Activated naive CD4-positive, alpha-beta T cell (primary cell): ENCODE measurements at places on chromosomes 7 and 10.

DNA sequence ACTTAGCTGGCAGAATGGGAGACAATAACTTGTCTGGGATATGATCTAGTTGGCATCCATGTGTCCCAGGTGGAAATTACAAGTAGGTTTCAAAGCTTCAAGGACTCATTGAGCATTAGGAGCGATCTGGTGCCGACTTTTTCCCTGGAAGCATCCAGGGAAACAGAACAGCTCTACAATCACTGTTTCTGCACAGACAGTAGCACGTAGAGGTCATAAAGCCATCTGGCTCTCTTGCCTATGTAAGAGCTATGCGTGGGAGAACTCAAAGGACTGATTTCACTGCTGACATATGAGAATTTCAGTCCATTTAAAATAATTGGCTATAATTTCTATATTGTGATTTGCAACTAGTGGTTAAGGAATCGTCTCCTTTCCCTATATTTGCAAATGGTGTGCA lies 791.7 kb downstream of the REEP3 start:
- DNase-seq = no peak

DNA sequence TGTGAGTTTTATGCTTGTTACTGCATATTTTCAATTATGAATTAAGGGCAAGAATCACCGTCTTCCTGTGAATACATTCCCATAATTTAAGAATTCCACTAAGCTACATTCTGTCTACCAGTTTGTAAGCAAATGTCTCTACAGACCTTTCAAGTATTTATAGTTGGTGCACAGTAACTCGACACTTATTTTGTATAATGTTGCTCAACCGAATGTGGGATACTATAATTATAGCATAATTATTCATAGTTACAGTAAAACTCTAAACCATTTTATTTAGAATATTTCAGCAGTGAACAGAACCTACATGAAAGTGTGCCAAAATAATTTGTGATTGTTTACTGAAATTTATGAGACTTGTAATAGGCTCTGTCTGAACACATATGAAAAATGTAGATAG lies 17.3 kb upstream of the CUBN start:
- no peak for DNase-seq

GRCh38 chr10:111475720-111476119 lies 398.9 kb downstream of the ADRA2A start:
- no peak for DNase-seq

- DNase-seq = no peak
Measured at GRCh38 chr10:78802866-78803265, 265.9 kb upstream of the ZMIZ1 start.

DNA sequence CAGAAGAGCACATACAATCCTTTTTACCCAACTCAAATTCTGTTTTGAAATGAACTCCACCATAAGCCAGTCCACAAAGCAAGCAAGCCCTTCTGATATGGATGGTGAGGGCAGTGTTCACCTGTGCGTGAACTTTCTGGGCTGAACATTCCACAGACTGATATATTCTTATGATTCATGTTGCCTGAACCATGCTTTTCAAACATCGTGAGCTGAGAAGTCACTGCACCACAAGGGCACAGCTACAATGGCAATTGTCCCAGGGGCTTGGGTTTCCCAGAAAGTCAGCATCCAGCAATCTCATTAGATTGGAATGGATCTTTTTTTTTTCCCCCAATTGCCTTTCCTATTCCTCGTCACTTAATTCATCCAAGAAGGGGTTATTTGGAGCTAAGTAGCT lies 86.9 kb upstream of the ZNF438 start:
- no peak for DNase-seq

- no peak for DNase-seq
Measured at GRCh38 chr10:24556750-24557742, 166.6 kb downstream of the ARHGAP21 start.

- DNase-seq = no peak
Measured at GRCh38 chr7:65832281-65832680, 40.6 kb upstream of the VKORC1L1 start.

GRCh38 chr7:75989500-75990388 lies 4.7 kb downstream of the TMEM120A start:
- no peak for DNase-seq

DNA sequence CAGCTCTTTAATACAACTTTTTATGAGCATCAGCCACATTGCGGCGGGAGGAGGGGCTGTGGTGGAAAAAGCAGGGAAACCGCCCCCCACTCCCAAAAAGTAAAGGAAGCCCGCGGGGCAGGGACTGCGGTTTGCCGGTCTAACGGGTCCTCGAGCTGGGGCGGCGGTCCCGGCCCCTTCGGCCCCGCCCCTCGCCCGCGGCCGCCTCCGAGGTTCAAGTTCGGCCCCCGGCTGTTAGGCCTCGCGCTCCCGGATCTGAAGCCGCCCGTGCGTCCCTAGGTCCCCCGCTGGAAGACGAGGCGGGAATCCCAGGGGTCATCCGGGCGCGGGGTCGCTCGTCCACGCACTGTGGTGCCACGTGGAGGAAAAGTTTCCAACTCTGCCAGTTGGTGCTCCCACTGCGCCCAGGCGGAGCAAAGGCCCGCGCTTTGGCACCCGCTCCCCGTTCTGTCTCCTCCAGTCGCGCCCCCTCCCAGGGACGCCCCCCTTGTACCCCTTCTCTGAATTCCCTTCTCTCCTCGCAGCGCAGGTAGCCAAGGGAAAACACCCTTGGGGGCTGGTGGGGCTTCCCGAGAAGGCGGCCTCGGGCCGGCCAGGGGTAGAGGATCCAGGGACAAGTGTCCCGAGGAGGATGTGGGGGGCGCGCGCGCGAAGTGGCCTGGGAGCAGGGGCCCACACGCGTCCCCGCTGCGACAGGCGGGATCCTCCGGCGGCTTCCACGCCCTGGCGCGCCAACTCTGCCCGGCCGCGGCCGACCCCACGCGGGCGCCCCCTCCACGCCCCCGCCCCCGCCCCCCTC lies 798 bp upstream of the AUTS2 start:
- DNase-seq = no peak

- DNase-seq = no peak
Measured at GRCh38 chr10:78869508-78870454, 199.0 kb upstream of the ZMIZ1 start.

DNA sequence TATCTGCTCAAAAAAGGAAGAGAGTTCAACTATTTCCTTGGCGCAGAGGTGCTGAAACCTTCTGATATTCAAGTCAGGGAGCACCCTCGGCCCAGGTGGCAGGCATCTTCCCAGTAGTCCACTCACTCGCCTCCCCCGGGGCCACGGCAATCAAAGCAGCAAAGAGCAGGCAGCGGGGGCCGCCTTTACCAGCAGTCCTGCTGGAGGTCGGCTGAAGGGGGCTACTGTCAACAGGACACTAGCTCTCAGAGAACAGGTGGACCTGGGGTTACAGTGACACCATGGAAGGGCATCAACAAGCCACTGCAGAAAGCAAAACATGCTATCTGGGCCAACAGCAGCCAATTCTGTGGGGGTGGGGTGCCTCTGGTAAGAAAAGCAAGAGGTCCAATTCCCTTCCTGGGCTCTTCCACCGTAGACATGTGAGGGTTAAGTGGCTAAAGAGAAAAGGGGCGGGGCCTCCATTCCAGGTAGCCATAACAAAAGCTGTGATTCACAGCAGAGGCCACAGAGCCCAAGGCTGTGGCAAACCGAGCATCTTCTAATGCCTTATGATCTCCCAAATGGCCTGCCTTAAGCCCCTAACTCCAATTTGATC lies 9.4 kb downstream of the FZD9 start:
- DNase-seq = no peak

- DNase-seq = no peak
Measured at GRCh38 chr10:46231087-46231486, 55.7 kb upstream of the ANTXRL start.

GRCh38 chr7:4030346-4030950 lies 651.6 kb upstream of the FOXK1 start:
- DNase-seq = no peak

DNA sequence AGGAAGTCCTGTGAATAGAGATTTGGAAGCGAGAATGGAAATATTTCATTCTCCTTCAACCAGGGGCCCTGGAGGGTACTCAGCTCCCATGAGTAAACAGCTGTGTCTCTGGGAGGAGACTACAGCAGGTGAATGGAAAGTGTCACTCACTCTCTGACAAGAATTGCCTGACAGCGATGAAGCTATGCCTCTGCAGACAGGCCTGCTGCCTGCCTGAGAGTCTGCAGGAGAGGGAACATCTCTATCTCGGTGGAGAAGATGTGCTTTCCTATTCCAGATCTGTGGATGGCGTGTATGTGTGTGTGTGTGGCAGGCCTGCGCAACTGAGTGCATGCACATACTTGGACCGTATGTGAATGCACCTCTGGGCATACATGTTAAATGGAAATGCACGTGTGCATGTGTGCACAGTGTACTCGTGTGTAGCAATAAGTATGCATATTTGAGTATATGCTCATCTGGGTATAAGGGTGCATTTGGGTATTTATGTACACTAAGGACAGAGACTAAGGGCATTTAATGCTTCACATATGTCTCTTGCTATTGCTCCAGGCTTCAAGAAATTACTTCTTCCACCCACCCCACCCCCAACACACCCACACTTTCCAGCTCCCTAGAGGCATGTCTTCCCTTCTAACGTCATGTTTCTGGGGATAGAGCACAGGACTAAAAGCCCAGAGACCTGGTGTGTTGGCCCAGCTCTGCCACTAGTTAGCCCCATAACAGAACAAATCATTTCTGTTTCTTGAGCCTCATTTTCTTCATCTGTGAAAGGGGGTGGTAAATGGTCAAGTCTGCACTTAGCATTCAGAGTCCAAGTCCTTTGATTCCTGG lies 4.6 kb upstream of the ADCYAP1R1 start:
- DNase-seq = no peak

DNA sequence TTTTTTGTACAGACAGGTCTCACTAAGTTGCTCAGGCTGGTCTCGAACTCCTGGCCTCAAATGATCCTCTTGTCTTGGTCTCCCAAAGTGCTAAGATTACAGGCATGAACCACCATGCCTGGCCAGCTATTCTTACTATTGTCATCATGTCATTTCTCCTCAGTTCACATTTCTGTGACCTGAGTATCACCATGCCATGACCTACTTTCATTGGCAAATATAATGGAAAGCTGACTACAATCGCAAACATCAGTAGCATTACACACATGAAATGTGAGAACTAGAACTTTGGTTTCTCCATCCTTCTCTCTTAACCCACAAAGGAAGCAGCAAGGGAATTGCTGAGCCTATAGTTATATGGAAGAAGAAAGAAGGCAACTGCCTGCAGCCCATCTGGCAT lies 26.0 kb upstream of the WIPF3 start:
- no peak for DNase-seq

DNA sequence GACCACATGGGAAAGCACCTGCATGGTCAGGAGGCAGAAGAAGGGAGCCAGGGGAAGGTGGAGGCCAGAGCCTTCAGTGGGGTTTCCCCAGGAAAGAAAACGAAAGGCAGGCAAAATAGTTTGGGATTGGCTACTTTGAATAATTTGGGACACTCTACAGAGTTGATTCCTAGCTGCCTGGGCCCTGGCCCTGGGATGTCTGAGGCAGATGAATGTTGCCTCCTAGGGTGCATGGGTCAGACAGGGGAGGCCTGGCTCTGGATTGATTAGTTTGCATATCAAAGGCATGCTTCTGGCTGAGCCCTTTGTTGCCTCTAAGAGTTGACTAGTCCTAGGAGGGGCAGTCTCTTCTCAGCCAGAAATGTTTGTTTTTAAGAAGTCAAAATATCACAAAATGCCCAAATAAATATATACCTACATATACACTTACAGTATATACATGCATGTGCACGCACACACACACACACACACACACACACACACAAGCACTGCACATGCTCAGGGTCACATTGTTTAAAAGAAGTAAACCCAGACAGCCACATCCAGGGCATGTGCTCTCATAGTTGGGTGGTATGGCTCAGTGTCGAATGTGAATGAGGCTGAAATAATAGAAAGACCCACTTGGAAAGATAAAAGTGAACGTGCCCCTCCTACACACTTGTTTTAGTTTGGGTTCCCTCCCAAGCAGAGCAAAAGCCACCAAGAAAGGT lies 184.2 kb downstream of the GPAM start:
- no peak for DNase-seq

GRCh38 chr10:49595713-49596492 lies 14.2 kb upstream of the SLC18A3 start:
- DNase-seq = no peak

DNA sequence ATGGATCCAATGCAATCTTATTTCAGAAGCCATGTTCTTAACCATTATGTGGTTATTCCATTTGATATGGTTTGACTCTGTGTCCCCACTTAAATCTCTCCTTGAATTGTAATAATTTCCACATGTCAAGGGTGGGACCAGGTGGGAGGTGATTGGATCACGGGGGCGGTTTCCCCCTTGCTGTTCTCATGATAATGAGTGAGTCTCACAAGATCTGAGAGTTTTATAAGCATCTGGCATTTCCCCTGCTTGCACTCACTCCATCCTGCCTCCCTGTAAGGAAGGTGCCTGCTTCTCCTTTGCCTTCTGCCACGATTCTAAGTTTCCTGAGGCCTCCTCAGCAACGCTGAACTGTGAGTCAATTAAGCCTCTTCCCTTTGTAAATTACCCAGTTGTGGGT lies 32.0 kb upstream of the TSPAN13 start:
- no peak for DNase-seq

DNA sequence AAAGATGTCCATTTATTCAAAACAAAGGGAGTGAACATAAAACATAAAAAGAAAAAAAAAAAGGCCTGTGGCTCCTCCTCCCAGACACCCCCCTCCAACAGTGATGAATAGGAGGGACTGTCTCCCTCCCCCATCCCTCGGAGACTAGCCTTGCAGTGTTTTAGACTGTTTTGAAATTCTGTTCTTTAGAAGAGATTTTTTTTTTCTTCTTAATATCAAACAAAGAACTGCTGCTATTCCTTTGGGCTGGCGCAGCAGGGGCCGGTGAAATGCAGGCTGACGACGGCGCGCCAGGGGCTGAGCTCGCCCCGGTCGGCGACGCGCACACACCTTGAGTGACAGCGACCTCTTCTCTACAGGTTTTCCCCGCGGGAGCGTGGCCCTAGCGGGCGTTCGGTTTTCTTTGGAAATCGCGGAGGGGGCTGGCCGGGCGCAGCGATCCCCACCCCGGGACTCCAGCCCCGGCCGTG lies at the start of gene LANCL2:
LANCL2 (plus strand) TSS at position 133 of the 470 bp plus-strand sequence. CDS start 689 bp downstream, outside the sequence.
- peak; percentile 54 for DNase-seq

DNA sequence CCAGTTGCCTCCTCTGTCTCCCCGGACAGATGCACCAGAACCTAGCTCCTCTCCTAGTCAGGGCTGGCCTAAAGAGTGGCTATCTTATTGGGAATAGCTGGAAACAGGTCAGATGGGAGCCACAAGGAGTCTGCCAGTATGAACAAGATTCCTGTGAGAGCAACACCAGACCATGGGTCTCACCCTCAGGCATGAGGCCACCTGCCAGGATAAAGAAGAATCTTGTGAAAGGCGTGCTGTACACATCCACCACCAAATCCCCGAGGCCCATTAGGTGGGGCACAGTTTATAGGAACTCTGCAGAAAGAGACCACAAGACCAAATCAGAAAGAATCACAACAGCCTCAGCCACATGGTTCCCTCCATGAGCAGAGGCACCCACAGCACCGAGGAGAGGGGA lies 325.9 kb downstream of the TNS3 start:
- DNase-seq = no peak
